Activated CD4-positive, alpha-beta T cell treated with anti-CD3 and anti-CD28 coated beads, Interleukin-2, amount 10 ng/mL, durations not matched to agents 24 days and 14 days (primary cell): ENCODE measurements at places on chromosomes 7 and 10. TPM values are rescaled to one million over a fixed set of nuclear protein-coding genes. Genes with fewer than 3 reads are reported as not detected.
A peak's percentile ranks its signal among the peaks of the same experiment; 100 is the strongest.

GRCh38 chr7:27115221-27116026 is 12.9 kb upstream of the HOXA2 start:
- no peaks in the 10 kb centered on the region for H3K36me3 ChIP-seq
- no peak overlapping the region for H3K4me3 ChIP-seq
- H3K4me1 ChIP-seq, result no peaks in the 10 kb centered on the region
- no peak for DNase-seq
- H3K27me3 ChIP-seq, result peaks cover 5% of the 10 kb centered on the region

- H3K36me3 ChIP-seq, result no peaks in the 10 kb centered on the region
- no peak overlapping the region for H3K4me3 ChIP-seq
- H3K27ac ChIP-seq, result no peak overlapping the region
- H3K4me1 ChIP-seq, result no peaks in the 10 kb centered on the region
Observed at GRCh38 chr7:14381306-14381705, 391.8 kb upstream of the ETV1 start.

DNA sequence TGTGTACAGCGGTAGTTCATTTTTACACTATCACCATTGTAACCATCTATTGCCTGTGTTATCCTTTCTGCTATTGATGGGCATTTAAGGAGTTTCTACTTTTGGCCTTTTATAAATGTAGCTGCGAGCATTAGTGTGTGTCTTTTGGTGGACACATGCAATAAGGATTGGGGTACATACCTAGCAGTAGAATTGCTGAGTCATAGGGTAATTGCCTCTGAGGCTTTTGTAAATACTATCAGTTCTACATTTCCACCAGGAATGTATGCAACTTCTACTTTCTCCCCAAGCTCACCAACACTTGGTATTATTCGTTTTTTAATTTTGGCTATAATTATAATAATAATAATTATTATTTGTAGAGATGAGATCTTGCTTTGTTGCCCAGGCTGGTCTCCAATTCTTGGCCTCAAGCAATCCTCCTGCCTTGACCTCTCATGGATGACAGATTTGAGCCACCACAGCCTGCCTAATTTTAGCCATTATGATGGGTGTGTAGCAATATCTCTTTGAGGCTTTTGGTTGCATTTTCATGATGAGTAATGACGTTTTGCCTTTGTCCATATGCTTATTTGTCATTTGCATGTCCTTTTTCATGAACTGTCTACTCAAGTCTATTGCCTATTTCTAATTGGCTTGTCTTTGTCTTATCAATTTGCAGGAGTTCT is 277.0 kb downstream of the ACTR3B start:
- no peaks in the 10 kb centered on the region for H3K4me1 ChIP-seq
- H3K4me3 ChIP-seq, result no peak overlapping the region
- DNase-seq, result no peak
- H3K27ac ChIP-seq, result no peak overlapping the region

DNA sequence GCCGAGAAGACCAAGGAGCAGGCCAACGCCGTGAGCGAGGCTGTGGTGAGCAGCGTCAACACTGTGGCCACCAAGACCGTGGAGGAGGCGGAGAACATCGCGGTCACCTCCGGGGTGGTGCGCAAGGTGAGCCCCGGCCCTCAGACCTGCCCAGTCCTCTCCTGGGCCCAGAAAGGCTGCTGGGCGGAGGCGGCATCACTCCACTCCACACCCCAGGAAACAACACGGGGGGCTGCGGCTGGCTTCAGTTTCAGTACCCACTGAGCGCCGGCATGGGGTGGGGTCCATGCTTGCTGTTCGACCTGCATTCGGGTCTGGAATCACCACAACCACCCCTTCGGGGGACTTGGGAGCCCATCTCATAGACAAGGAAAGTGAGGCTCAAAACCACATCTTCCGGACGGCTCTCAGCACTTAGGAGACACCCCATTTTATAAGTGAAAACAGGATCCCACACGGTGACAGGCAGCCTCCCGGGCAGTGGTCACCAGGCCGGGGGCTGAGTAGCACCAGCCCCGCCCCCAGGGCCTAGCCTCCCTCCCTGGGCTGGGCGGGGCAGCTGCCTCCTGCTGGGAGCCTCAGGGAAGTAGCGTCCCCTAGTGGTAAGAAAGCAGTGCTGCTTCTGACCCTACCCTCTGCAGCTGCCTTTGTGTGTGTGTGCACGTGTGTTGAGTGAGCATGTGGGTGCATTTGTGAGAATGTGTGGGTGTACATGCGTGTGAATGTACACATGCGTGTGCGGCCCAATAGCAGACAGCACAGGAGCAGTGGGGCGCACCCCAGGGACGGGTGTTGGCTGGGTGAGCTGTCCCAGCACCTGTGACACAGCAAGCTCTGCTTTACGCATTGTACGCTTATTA is 1.8 kb downstream of the SNCG start:
- no peaks in the 10 kb centered on the region for H3K36me3 ChIP-seq
- no peak overlapping the region for H3K27ac ChIP-seq
- H3K4me1 ChIP-seq, result peaks cover 2% of the 10 kb centered on the region

DNA sequence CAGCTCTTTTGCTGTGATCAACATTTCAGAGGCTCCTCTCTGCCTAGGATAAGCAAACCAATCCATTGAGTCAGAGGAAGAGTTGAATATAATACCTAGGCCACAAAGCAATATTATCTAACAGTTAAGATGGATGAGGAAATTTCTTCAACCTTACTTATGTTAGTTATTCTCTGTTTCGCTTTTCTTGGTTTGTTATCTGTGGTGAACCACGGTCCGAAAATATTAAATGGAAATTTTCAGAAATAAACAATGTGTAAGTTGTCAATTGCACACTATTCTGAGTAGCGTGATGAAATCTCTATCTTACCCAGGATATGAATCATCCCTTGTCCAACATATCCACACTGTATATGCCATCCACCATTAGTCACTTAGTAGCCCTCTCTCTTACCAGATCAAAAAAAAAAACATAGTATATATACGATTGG is 1.5 kb upstream of the HTR7 start:
- no peak for DNase-seq
- H3K4me1 ChIP-seq, result peaks cover 4% of the 10 kb centered on the region

DNA sequence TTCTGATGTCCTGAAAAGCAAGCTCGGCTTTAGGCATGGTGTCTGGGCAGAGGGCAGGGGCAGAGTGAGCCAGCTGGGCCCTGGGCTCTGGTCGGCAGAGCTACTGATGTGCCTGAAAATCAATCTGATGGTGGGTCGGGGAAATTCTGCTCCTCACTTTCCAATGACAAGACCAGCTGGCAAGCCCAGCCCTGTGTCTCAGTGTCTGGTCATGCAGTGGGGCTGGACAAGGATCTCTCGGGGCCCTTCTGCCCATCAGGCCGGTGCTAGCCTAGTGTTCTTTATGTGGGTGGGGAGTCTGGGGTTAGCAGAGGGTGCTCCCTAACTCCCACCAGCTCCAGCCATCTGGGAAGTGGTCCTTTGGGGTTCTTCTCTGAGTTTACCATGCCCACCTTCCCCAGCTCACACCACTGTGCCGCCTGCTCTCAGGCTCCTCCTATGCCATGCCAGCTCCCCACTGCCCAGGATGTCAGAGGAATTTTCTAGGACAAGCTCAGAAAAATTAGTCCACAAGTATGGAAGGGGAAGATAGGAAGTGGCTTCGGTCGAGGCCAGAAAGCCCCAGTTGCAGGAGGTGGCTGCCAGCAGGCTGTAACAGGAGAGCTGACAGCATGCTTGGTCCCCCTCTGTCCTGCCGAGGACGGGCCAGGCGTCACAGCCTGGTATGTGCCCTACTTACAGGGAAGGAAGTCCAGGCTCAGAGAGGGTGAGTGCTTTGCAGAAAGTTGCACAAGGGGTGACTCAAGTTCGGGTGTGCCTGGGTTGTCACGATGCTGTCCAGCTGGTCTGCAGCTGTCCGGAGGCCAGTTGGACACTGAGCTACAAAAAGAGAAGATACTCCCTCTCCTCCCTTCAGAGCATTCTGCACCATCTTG is 135.2 kb downstream of the ADCY1 start:
- peaks cover 5% of the 10 kb centered on the region for H3K27me3 ChIP-seq
- H3K27ac ChIP-seq, result no peak overlapping the region
- DNase-seq, result no peak
- H3K4me1 ChIP-seq, result no peaks in the 10 kb centered on the region

DNA sequence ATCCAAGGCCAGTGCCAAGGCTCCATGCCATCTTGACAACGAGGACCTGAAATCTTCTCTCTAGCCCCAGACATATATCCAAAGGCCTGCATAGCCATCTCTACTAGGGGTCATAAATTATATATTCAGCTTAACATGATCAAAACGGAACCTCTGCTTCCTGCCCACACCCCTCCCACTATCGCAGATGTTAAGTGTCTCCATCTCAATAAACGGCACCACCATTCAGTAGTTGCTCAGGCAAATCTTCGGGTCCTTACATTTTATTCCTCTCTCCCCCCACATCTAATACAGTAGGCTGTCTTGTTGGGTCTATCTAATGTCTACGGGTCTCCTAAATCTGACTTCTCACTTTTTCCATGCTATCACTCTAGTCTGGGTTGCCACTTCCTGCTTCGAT is 201.1 kb upstream of the PLXNA4 start:
- peaks cover 10% of the 10 kb centered on the region for H3K4me1 ChIP-seq
- DNase-seq, result no peak
- no peaks in the 10 kb centered on the region for H3K27me3 ChIP-seq
- H3K27ac ChIP-seq, result no peak overlapping the region

- no peak for DNase-seq
- peaks cover 5% of the 10 kb centered on the region for H3K4me1 ChIP-seq
- no peaks in the 10 kb centered on the region for H3K27me3 ChIP-seq
- peak overlapping the region; percentile 26 for H3K27ac ChIP-seq
Observed at GRCh38 chr7:158609313-158609974, 21.8 kb upstream of the PTPRN2 start.

- H3K27me3 ChIP-seq, result no peaks in the 10 kb centered on the region
- no peak for DNase-seq
- H3K36me3 ChIP-seq, result no peaks in the 10 kb centered on the region
Observed at GRCh38 chr10:34996843-34997242, 93.3 kb downstream of the CUL2 start.

GRCh38 chr10:72079356-72079755 is 9.0 kb downstream of the SPOCK2 start:
- H3K4me1 ChIP-seq, result peaks cover 71% of the 10 kb centered on the region
- no peak for DNase-seq
- H3K27ac ChIP-seq, result peak overlapping the region; percentile 2
- H3K27me3 ChIP-seq, result no peaks in the 10 kb centered on the region

C10orf105 gene
- 0.26 and 0.33 TPM in 2 replicates for total RNA-seq

ACTR3C gene
- total RNA-seq, result 7.9 and 11.7 TPM in 2 replicates

GRCh38 chr7:467393-467828 is 52.2 kb downstream of the PDGFA start:
- no peaks in the 10 kb centered on the region for H3K27me3 ChIP-seq
- H3K27ac ChIP-seq, result no peak overlapping the region
- no peaks in the 10 kb centered on the region for H3K4me1 ChIP-seq
- DNase-seq, result no peak

DNA sequence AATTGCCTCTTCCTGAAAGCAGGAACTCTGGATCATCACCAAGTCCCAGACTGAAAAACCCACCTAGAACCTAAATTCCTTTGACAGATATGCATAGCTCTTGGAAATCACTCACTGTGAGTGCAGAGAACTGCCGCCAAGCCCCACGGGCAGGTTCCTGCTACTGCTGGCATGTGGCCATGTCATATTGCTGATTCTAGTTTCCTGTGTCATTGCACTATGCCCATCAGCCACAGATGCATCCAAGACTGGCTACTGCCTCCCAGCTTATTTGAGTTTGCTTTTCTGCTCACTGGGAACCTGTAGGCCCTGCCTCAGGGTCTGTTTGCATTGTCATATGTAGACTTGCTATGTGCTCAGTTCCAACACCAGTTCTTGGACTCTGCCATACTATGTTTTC is 786.0 kb downstream of the GRID1 start:
- H3K4me3 ChIP-seq, result no peak overlapping the region
- H3K27ac ChIP-seq, result no peak overlapping the region
- no peak for DNase-seq
- no peaks in the 10 kb centered on the region for H3K36me3 ChIP-seq

HPSE2 gene
- not detected in 2 replicates for total RNA-seq

GRCh38 chr10:1153251-1153763 is 97.1 kb downstream of the WDR37 start:
- no peaks in the 10 kb centered on the region for H3K36me3 ChIP-seq
- H3K27me3 ChIP-seq, result peaks cover 4% of the 10 kb centered on the region
- DNase-seq, result no peak

- peaks cover 17% of the 10 kb centered on the region for H3K36me3 ChIP-seq
- H3K4me3 ChIP-seq, result peak overlapping the region; percentile 88
- H3K27ac ChIP-seq, result peak overlapping the region; percentile 88
- peak; percentile 83 for DNase-seq
Observed at GRCh38 chr10:21534604-21535493, 817 bp downstream of the MLLT10 start.

- H3K27me3 ChIP-seq, result no peaks in the 10 kb centered on the region
- H3K36me3 ChIP-seq, result peaks cover 17% of the 10 kb centered on the region
- peaks cover 57% of the 10 kb centered on the region for H3K4me1 ChIP-seq
- peak overlapping the region; percentile 86 for H3K4me3 ChIP-seq
- H3K27ac ChIP-seq, result peak overlapping the region; percentile 89
- DNase-seq, result peak; percentile 91
Observed at GRCh38 chr10:79242620-79243152, 104.6 kb upstream of the PPIF start.

DNA sequence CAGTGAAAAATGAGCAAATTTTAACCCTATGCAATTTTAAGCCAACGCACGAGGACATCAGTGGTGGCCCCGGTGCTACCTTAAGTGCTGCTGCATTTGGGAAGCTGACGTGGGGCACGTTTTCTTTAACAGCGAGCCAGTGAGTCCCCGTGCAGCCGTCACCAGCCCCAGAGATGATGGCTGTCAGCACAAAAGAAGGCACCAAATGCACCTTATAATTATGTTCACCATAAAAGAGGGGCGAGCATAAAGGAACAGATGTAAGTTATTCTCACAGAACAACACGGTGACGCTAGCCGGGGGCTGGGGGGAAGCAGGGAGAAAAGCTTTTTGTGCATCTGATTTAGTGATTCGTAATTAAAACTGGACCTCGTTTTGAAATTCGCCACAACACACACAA is 260.1 kb downstream of the DNAJB6 start:
- H3K36me3 ChIP-seq, result no peaks in the 10 kb centered on the region
- peaks cover 2% of the 10 kb centered on the region for H3K4me1 ChIP-seq
- H3K27ac ChIP-seq, result no peak overlapping the region
- H3K4me3 ChIP-seq, result no peak overlapping the region
- H3K27me3 ChIP-seq, result no peaks in the 10 kb centered on the region

DNA sequence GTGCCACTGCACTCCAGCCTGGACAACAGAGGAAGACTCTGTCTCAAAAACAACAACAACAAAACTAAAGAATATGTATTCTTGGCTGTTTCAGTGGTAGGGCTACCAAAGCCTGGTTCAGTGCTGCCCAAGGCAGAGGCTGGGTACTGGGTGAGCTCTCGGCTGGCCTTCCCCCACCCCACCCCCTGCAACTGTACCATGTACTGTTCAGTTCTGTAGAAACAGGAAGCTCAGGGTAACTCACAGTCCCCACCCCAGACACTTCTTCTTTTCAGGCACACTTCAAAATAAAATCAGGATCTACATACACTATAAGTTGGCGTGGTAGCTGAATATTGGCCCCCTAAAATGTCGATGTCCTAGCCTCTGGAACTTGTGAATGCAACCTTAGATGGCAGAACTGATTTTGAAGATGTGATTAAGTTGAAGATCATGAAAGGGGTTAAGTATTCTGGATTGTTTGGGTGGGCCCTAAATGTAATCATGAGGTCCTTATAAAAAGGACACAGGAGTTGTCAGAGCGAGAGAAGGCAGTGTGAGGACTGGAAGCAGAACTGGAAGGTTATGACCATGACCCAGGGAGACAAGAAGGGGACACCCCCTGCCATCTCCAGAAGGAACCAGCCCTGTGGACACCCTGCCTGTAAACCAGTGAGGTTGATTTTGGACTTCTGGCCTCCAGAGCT is 31.2 kb downstream of the TBXAS1 start:
- DNase-seq, result no peak
- no peak overlapping the region for H3K4me3 ChIP-seq
- peaks cover 5% of the 10 kb centered on the region for H3K4me1 ChIP-seq
- H3K27ac ChIP-seq, result no peak overlapping the region
- H3K27me3 ChIP-seq, result peaks cover 21% of the 10 kb centered on the region
- peaks cover 3% of the 10 kb centered on the region for H3K36me3 ChIP-seq
